ENCODE measurements at places on chromosomes 7 and 10.

DNA sequence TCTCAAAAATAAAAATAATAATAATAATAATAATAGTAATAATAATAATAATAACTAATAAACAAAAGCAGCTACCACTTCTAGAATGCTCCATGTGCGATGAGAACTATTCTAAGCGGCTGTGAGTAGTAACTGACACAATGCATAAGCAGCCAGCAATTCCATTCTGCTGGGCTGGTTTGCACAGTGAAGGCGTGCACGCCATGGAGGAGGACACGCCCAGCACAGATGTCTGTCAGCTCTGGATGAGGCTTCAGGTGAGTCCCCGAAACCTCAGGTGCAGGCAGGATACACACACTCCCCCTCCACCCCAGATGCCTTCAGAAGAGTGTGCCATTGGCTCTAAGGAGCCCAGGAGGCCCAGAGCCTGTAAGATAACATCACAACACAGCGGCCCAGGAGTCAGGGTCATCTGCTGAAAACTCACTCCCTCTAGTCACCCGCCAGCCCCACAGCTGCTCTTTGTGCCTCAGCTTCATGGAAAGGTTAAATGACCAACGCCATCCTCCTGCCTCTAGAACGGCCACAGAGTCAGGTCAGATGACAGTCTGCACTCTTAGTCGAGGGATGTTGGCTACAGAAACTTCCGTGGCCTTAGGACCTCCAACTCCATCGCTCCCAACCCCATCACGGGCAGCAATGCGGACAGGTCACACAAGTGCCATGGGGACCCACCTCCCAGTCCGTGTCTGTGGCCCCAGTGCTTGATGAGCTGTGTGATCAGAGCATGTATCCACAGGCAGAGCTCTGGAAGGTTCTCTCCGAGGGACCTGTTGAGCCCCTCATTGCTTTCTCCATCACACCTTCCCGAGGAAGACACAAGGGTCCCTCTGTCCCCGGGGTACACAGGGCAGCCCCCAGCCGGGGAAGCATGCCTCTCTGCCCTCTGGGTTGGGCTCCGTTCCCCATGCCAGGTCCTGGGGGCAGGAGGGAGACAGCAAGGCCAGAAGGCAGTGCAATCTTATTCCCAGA lies 103.9 kb downstream of the CTBP2 start:
- H3K4me1 ChIP-seq: peaks cover 61% of the 10 kb centered on the region
- no peaks in the 10 kb centered on the region for H3K36me3 ChIP-seq
- no peak overlapping the region for H3K4me3 ChIP-seq
- DNase-seq: no peak
- no peak overlapping the region for H3K27ac ChIP-seq

- no peaks in the 10 kb centered on the region for H3K4me1 ChIP-seq
- peaks cover 58% of the 10 kb centered on the region for H3K36me3 ChIP-seq
- no peak overlapping the region for H3K27ac ChIP-seq
- H3K4me3 ChIP-seq: no peak overlapping the region
- no peak for DNase-seq
Observed at GRCh38 chr10:118310822-118311221, 31.3 kb downstream of the FAM204A start.

DNA sequence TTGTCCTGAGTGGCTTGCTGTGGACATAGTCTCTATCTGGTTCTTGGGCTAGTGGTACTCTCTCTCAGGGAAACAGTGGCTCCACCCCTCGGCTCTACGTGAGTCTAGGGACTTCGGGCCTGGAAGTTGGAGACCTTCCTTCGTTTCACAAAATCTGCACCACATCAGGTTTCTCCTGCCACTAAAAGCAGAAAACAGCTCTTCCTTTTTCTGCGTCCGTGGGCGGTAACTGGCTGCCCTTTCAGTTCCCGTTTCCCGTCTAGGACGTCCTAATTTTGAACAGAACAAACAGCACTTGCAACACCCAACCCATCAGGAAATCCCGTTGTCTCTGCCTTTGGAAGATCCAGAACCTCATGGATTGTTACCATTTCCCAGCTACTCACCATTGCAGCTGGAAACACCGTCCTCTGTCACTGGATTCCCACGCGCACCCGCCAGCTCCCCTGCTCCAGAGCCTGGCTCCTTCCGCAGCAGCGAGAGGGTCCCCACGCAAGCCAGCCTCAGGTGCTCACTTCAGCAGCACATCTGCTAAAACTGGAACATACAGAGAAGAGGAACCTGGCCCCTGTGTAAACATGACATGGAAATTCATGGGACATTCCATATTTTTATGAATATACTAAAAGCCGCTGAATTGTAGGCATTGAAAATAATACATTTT lies 311.4 kb upstream of the AKR1E2 start:
- H3K27ac ChIP-seq: no peak overlapping the region
- H3K27me3 ChIP-seq: no peaks in the 10 kb centered on the region
- no peaks in the 10 kb centered on the region for H3K36me3 ChIP-seq

- no peak overlapping the region for H3K27ac ChIP-seq
- no peaks in the 10 kb centered on the region for H3K4me1 ChIP-seq
- DNase-seq: no peak
- H3K27me3 ChIP-seq: no peaks in the 10 kb centered on the region
Observed at GRCh38 chr7:136140469-136140868, 163.3 kb upstream of the MTPN start.

DNA sequence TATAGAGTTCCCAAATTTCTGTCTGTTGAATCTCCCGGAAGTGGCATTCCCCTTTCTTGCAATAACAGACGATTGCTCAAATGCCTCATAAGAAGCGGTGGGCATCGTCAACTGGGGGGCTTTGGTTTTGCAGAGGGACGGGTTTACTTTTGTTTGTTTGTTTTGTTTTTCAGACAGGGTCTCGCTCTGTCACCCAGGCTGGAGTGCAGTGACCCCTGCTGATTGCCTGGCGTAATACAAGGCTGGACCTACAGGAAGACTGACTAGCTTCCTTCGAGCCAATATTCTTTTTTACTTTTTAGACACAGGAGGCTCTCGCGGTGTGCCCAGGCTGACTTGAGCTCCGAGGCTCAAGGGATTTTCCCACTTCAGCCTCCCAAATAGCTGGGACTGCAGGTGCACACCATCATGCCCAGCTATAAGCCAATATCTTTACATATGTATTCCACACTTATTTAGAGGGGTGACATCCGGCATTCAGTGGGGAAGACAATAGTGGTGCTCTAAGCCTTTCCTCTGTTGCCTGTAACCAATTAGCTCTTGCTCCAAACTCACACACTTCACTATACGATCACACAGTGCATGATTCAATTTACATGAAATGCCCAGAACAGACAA lies 58.1 kb downstream of the FHIP2A start:
- no peaks in the 10 kb centered on the region for H3K36me3 ChIP-seq
- H3K27ac ChIP-seq: no peak overlapping the region
- no peaks in the 10 kb centered on the region for H3K27me3 ChIP-seq
- peaks cover 6% of the 10 kb centered on the region for H3K4me1 ChIP-seq

DNA sequence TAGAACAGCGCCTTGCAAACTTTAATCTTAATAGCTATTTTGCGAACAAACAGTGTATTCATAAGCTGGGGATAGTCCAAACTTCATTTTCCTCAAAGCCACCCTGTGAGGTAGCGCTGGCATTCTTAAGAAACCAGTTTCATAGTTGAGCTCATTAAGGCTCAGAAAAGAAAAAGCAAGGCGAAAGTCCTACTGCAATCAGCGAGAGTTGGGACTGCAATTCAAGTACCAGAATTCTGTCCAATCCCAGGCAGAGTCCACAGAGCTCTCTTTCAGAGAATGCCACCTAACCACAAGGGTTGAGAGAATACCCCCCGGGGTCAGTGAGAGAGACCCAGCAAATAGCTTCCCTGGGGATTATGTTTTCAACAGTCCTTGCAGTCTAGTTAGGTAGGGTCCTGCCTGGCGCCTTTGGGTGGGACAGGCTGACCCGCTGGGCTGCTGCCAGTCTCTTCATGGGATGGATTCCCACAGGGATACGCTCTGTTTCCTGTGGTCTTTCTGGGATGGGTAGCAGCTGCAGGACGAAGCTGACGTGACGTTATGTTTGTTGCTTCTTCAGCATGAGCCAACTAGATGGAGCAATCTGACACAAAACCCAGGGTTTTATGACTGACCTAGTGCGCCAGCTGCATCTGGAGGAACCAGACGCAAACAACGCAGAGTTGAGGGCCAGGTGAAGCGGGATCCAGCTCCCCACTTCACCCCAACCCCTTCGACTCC lies 16.0 kb downstream of the BMPER start:
- DNase-seq: no peak
- no peaks in the 10 kb centered on the region for H3K27me3 ChIP-seq
- no peaks in the 10 kb centered on the region for H3K36me3 ChIP-seq
- no peaks in the 10 kb centered on the region for H3K4me1 ChIP-seq
- no peak overlapping the region for H3K27ac ChIP-seq

DNA sequence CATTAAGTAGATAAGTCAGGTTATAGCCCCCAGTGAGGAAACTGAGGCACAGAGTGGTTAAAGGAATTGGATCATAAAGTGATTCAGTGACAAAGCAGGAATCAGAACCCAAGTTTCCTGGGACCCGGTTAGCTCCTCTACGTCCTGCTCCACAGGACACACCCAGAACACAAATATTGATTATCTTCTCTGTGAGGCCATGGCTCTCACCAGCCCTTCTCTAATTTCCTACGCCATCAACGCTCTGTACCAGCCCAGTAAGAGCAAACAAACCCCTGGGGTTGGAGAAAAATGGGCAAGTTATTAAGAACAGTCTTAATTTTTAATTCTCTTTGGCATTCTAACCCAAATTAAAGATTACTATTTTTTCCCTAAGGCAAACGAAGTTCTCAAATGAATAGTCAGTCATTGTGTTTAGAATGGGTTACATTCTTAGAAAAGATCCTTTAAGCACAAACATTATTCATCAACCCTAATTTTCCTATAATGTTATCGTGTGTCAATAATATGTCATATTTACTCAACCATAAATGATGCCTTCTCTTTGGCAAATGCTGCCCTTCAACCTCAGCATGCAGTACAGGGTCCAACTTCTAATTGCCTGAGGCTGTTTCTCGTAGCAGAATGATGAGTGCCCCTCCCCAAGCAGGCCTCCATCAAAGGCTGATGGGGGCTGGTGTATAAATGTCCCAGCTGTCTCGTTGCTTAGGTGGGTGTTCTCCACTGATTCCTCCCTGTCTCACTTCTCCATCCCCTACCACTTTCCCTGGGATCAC lies 25.4 kb upstream of the TM9SF3 start:
- H3K4me3 ChIP-seq: no peak overlapping the region
- H3K27me3 ChIP-seq: no peaks in the 10 kb centered on the region
